ENCODE measurements at places on chromosomes 12 and 14.

- DNase-seq, result no peak
These were observed 91.0 kb upstream of the DIO3 start for GRCh38 chr14:101470266-101470665.

DNA sequence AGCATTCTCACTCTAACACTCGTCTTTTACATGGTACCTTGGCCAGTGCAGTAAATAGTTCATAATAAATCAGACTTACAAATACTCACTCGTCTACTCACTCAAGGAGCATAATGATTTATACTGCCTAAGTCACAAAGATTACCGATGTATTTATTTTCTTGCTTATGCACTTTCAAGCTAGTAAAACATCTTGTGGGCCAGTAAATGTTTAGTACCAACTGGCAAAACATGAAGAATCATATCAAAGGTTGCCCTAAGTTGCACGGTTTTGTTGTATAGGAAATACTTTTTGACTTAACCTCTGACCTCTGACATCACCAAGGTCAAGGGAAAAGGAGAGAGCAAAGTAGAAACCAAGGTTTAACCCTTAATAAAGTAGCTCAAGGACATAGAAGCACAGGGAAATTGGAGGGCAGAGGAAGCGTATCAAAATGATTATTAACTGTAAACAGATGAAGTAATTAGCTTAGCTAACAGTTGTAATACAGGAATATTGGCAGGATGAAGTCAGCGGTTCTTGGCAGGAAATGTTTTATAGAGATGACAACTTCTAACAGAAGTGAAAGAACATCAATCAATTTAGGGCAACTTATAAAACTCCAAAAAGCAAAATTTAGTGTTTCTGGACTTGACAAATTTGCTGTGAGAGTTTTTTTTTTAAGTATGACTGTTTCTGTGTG, 131.9 kb downstream of the HMGA2 start:
- DNase-seq, result no peak

GRCh38 chr12:3132636-3133404, 55.6 kb downstream of the TSPAN9 start:
- peak; percentile 84 for DNase-seq

GRCh38 chr12:118361889-118362288, 10.8 kb downstream of the TAOK3 start:
- DNase-seq, result no peak

DNA sequence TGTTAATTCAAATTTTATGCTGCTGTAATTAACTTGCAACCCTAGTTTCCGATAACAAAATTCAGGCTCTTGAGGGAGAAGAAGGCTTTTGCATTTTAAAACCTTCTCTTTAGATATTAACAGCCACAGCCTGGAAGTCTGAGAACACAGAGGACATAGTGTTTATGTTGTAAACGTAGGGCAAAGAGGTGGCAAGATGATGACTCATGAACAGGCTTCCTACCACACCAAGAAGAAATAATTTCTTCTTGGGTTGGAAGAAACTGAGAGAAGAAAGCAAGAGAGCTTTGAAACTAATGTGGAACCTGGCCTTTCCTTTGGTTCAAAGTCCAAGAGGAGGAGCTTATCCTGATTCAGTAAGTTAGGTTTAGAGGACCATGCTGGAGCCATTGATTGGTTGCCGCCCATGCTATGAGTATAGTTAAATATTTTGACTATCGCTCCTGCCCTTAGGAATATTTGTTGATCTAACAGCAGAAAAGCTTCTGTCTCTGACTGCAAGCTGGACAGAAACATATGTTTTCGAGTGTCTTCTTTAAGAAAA, 31.8 kb downstream of the CCDC198 start:
- DNase-seq, result no peak
